ENCODE measurements at places on chromosomes 3 and 15.

DNA sequence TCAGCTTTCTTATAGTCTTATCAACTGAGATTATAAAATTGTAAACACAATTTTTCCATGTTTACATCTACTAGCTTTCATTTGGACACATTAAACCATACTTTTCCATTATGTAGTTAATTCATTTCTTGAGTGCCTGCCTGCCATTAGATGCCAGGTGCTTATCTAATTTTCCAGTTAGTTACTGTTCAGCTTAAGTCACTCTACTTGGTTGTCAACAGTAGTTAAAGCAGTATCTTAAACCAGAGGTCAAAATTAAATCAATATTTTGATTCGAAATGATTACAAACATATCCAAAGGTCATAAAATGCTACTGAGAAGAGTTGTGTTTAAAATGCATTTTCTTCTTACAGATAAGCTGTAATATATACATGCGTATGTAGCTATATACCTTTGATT lies 56.2 kb upstream of the UBP1 start:
- no peak for DNase-seq

DNA sequence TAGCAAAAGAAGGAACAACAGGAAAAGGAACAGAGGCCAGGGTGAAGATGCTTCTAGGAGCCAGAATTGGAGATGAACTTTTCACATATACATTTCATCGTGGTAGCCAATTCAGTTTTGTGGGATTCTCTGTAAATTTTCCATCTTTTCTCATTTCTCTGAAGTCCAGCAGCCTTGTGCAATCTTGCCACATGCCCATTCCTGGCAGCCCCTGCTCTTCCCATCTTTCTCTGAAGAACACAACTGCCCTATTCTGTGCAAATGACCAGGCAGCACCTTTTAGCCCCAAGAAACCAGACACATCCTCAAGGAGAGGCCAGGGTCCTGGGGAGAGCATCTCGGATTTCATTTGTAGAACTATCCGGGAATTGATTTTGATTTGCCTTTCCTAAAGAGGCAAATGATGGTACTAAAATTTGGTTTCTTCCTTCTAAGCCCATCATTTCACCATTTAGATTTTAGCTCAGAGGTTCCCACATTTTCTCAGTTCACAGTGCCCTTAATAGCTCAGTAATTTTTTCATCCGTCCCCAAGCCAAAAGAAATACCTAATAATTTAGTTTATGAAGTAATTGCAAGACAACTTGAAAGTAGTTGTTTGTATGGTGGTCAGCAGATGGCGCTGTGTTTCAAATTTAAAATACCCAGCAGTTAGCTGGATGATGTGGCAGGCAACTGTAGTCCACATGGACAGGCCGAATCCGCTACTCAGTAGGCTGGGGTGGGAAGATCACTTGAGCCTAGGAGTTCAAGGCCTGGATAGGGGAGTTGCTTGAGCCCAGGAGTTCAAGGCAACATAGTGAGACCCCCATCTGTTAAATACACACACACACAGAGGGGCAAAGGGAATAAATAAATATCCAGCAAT lies 61.3 kb upstream of the ACKR4 start:
- DNase-seq: peak; percentile 3

- no peak for DNase-seq
These were observed 597.3 kb downstream of the NAALADL2 start for GRCh38 chr3:175456466-175456865.

DNA sequence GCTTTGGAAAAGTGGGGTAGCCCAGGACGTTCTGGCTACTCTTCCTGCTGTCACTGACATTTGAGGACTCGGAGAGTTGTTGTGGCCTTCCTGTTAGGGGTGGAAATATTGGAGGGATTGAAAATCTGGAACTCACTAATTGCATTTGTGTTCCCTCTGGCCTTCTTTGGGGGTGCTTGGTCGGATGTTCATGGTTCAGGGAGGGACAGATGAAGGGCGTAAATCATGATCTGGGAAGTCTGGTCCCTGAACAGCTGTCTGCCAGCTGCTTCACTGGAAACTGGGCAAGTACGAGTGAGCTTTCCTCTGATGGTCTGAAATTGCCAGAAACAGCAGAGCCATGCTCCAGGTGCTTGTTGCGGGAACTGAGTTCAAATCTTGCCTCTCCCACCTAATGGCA lies 327.8 kb upstream of the C2CD4B start:
- DNase-seq: no peak

DNA sequence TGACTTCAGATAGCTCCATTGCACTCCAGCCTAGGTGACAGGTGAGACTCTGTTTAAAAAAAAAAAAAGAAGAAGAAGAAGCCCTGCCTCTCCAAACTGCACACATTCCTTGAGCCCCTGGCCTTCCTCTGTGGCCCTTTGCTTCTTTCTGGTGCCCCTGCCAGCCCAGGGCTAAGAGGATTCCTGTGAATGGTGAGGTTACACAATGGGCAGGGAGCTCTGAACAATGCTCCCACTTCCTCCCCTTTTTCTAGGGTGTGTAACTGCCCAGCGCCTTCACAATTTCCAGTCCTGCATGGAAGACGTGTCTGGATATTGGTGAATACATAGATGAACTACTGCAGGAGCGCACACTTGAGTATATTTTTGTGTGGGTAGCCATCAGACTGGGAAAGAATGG lies 3.6 kb upstream of the AMOTL2 start:
- DNase-seq: no peak

DNA sequence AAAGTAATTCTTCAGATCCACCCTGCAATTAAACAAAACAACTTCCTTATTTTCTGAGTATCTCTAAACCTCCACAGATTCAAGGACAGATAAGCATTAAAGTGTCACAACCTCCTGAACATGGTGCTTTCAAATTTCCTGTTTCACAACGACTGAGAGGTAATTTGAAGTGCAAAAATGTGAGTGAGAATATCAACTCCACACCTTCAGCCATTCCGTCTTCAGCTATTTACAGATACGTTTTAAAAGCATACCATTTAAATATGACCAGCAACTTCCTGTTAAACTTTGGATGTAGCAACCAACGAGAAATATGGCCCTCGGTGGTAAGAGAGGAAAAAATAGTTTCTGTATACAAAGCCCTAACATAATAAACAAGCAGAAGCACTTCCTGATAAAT lies 32.1 kb upstream of the PCSK6 start:
- DNase-seq: no peak

DNA sequence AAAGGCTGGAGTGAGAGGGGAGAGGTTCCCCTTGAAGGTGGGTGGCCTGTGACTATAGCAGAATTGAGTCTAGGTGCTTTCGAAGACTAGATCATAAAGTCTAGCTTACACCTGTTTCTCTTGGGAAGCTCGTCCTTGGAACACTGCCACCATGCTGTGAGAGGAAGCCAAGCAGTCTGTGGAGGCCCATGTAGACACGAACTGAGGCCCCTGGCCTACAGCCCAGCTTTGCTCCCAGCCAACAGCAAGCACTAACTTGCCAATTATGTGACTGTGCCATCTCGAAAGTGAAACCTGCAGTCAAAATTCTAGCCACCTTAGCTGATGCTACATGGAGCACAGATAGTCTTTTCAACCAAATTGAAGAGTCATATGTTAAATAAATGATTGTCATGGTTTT lies 190.5 kb upstream of the NECTIN3 start:
- no peak for DNase-seq

GRCh38 chr3:102112704-102113230 lies 263.5 kb downstream of the NFKBIZ start:
- DNase-seq: no peak

DNA sequence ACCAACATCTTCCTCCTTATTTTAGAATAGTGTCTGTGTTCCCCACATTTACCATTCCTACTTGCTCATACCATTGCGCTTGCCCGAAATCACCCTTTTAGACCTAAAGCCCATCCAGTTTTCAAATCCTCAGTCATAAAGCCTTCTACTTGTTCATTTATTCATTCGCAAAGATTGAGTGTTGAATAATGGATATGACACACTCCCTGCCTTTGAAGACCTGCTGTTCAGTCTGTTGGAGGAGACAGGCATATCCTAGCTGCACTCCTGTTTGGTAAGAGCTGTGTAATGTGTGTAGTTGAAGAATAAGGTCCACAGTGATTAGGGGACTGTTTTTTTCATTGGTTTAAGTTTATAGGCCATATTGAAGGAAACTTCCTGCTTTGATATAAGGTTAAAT lies 1.7 kb downstream of the CNOT10 start:
- DNase-seq: no peak

DNA sequence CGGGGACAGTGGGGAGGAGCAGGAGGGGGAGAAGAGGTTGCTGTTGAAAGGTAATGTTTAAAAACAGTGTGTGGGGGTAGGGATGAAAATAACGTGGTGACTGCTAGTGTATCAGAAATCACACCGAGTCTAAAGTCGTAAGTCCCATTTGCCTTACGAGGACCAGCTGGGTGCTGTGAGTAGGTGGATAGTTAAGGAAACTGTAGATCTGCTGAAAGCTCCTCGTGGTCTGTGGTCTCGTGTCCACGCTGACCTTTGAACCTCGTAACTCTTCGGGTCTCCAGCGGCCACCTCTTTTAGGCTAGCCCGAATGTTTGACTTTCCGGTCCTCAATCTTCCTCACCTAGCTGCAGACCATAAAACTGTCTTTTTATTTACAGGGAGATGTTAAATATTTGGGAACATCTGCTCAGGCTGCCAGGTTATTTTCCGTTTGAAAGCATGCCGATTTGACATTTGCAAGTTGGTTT lies 29.3 kb upstream of the ST3GAL6 start:
- no peak for DNase-seq

DNA sequence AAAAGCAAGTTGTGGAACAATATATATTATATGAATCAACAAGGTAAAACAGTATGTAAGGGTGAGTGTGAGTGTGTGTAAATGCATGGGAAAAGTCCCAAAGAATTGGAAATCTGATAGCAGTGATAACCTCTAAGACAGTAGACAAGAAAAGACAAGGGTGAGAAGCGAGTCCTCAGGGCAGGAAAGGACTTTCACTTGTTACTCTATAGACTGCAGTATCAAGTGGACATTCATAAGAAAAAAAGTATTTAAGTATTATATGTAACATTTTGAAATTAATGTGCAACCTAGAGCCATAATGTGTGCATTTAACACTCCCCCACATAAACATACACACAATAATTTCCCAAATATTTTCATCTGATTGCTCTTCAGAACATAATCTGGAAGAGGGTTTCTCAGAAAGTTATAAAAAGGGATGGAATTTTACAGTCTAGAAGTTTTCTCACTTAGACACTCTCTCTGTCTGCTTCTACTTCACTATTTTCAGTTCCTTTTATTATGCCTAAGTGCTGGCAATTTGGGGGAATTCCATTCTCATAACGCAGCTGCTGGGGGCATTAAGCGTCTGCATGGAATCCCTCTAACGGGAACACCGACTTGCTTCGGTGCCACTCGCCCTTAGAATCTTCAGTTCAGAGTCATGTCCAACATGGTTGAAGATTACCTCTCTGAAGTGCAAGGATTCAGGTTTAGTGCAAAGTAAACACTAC lies 50.0 kb upstream of the CDIN1 start:
- DNase-seq: no peak

DNA sequence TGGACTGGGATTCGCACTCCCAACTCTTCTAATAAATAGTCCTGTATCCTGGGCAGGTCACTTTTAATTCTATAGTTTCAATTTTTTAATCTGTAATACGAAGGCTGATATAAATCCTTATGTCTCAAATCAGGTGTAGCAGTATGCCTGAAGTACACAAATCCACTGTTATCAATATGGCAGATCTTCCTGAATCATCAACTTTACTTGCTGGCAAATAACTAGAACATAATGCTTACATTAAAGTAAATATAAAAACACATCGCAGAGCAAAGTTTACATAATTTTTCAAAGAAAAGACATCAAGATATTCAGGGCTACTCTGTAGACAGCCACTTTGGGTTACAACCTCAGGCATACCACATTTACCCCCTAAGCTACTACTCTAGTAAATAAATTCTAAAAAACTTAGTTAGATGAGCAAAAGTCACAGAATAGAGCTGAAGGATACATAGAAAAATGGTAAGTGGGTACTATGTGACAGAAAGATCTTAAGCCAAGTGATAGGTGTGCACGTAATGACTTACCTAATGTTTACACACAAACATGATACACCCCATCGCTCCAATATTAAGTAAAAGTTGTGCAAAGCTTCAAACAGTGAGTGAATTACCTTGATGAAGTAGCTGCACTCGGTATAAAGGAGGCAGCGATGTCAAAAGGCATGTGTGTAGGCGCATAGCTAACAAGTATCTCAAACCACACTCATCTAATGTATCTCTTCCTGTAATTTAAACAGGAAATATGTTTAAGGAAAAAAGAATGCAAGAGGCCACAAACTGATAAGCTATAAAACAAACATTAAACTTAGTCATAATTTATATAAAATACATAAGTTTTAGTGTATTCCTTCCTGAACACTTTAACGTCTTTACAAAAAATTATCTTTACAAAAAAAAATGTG lies 127.9 kb downstream of the DMXL2 start:
- no peak for DNase-seq

DNA sequence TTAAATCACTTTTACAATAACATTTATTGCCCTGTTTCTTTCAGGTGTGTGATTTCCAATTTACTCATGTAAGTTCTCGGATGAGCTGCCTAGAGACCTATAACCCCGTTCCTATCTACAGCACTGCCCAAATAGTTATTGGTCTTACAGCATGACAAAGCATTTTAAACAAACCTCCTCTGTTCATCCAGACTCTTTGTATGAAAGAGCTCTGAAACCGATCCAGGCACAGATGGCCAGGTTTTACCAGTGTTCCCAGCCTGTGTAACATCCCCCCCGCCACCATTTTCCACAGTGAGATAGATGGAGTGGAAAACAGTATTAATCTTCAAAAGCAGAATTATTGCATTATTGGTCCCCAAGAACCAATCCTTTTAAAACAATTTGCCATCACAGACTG lies 59.0 kb upstream of the SPTSSB start:
- DNase-seq: no peak

- DNase-seq: no peak
These were observed 81.5 kb downstream of the C3orf70 start for GRCh38 chr3:185071287-185071800.

DNA sequence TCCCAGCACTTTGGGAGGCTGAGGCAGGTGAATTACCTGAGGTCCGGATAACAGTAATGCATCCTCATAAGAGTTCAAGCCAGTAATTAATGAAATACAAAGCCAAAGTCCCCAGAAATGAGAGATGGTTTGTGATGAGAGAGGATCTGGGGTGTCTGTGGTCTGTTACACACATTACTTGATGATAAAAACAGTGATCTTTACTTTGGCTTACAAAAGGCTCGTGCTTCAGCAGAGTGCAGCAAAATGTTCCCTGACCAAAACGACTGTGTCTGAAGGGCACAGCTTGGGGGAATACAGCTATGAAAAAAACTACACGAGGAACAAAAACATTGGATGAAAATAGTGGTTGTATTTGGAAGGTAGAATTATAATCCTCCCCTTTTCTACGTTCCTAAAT lies 40.9 kb downstream of the CRTC3 start:
- DNase-seq: no peak

All from stimulated activated CD4-positive, alpha-beta T cell treated with anti-CD3 and anti-CD28 coated beads, Interleukin-1b, Interleukin-23, amount 100 ng/mL, for 1 hour (primary cell).